NCI-H1048 (cell line): ENCODE measurements at places on chromosomes 1 and 21.

- DNase-seq, result no peak
These were observed 201.1 kb upstream of the C1orf87 start for GRCh38 chr1:60274422-60275290.

DNA sequence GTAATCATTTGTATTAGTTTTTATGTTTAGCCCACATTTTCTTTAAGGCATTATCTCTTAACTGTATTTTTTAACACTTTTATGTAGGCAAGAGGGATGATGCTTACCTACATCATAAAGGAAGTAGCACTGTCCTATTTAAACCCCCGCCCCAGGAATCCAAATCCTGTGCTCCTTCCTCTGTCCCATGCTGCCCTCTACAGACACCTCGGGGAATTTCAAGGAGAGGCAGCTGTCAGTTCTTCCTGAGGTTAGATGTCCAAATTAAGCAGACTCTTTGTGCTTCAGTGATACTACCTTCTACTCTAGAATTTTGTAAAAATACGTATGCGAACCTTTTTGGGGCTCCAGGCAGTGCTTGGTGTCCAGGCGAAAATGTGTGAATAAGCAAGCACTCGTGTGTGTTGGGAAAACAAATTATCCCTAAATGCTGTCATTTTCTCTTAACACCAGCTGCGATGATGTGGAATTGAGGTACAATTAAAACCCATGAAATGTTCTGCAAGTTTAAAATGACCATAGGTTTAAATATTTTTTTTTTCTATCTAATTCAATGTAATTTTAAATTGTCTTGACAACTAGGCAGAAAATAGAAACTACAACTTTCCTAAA lies 19.2 kb downstream of the CRCT1 start:
- peak; percentile 25 for DNase-seq

DNA sequence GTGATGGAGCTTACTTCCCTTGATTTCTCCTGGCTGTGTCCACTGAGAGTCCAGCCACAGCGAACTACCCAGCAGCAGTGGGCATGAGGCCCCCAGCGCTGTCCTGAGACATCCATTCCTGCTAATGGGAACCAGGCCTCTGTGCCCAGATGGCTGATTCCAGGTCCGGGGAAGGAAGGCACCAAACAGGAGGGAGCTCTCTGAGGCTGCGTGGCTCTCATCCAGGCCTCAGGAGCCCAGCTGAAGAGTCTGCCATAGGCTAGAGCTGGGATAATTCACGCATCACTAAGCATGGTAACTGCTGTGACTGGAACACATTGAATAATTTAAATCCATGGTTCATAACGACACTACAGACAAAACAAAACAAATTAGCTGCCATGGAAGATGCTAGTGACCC lies 24.7 kb upstream of the LRRC47 start:
- no peak for DNase-seq

DNA sequence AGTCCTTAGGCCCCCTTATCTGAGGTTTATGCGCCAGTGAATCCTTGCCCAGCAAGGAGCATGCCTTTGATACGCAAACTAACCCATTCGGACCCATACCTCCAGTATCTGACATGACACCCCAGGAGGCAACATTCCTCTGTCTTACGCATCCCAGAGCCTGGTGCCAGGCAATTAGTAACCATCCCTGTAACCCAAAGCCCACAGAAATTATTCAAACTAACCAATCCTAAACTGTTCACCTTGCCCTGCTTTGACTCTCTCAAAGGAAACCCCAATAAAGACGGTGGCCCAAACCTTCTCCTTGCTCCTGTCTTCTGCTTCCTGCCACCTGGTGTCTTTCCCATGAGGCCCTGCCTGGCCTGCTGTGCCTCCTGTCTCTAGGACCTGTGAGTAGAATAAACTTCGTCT lies 36.4 kb downstream of the ZNF496 start:
- no peak for DNase-seq

GRCh38 chr21:27734146-27734545 lies 767.3 kb upstream of the ADAMTS5 start:
- no peak for DNase-seq

- no peak for DNase-seq
These were observed 67.1 kb downstream of the BCAR3 start for GRCh38 chr1:93614541-93614940.

- no peak for DNase-seq
These were observed 969 bp upstream of the RIPK4 start for GRCh38 chr21:41767606-41768436.

DNA sequence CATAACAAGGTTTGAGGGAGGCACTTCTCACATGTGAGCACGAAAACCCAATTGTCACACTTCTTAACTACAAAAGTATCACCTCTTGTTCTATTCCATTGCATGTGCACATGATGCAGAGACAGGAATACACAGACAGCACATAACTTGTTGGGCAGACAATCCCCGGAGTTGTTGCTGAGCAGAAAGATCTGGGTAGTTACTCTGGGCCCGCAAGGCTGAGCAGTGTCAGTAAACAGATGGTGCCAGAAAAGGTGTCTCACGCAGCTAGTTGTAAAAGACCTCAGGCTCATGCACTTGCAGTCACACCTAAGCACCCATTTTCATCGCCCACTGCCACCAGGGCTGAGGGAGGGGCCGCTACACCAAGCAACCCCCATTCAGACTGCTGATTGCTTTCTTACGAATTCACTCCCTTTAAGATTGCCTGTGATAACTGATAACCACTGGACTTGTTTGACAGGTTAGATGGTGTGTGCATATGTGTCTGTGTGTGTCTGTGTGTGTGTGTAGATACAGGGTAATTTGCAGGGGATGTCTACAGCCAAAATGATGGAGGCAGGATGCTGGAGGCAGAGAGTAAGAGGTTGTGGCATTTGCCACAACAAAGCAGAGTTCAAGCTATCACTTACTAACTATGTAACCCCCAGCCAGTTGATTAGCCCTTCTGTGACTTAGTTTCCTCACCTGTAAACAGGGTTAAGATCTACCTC lies 4.2 kb downstream of the LGR6 start:
- DNase-seq, result no peak

- no peak for DNase-seq
These were observed 24.3 kb downstream of the ST6GALNAC3 start for GRCh38 chr1:76098845-76099244.

DNA sequence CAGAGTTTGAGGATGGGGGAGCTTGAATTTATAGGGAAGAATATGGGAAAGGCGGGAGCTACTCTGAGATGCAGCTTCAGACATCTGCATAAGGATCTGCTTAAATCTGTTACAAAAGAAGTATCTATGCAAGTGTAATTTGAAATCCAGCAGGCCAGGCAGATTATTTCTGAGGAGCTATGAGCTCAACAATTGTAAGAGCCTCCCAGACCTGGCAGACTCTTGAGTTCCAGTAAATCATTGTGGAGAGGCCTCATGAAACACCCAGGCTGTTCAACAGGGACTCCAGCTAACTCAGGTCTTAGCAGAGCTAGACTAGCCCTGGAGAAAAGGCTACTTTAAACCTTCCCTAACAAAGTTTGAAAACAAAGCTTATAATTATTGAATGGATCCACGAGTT lies 647.5 kb upstream of the CHRM3 start:
- DNase-seq, result no peak

GRCh38 chr1:93542398-93542797 lies 94.5 kb downstream of the FNBP1L start:
- DNase-seq, result no peak

DNA sequence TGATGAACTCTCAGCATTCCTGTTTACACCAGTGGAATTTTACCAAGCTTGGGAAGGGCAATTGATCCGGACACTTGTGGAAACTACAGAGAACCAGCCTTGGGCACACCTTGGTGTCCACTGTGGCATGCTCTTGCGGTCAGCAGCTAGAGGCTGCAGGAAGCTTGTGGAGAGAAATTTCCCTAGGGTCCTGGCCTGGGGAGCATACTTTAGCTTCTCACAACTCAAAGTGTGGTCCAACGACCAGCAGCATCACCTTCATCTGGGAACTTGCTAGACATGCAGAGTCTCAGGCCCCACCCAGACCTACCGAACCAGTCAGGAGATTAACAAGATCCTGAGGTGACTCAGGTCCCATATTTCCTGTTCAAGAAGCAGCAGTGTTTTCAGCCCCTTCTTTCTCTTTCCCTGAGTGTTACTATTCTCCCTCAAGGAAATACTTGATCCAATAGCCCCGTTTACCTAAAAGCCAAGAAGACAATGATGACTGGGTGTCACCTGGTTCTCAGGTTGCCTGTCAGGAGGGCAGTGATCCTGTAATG lies 55.7 kb upstream of the KCNE2 start:
- DNase-seq, result no peak

DNA sequence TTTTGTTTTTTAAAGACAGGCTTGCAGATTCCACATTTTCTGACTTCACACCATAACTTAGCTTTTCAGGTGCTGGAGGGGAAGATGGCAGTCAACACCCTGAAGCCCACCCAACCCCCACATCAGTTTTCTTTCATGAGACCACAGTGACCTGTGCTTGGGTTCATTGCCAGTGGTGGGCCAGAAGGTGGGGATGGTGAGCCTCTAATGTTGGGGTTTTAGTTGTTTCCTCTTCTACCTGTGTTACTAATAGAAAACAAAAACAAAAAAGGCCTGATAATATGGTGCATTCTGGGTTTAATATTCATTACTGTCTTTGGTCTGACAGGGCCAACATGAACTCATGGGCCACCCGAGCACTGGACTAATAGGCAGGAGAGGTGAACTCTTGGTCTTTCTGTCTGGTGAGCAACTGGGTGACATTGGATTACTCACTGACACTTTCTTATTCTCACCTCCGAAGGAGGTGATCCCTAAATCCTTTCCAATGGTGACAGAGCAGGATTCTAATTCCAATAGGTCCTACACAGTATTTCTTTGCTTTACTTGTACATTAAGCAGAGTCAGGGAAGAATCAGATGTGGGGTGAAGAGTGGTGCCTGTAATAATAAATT lies 132.8 kb downstream of the CLIC6 start:
- DNase-seq, result no peak

- no peak for DNase-seq
These were observed 10.5 kb upstream of the COP1 start for GRCh38 chr1:176217461-176218099.

GRCh38 chr1:56654126-56654923 lies 9.2 kb downstream of the PRKAA2 start:
- DNase-seq, result no peak

DNA sequence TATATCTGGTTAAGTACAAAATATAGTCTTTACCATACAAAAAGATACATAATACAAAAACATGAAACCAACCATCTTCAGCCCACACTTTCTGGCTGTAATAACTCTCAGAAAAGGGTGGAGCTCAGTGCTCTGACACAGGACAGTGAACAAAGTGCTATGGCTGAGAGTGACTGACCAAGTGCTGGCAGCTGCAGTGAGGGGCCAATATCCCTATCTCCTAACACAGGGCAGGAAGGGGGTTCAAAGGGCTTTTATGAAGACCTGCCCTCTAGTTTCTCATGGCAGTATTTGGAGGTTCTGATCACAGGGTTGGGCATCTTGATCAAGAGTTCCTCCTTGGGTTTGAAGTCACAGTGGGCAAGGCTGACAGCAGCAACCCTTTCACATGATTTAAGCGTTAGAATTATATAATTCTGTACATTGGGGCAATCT lies 3.9 kb downstream of the TXNIP start:
- no peak for DNase-seq

DNA sequence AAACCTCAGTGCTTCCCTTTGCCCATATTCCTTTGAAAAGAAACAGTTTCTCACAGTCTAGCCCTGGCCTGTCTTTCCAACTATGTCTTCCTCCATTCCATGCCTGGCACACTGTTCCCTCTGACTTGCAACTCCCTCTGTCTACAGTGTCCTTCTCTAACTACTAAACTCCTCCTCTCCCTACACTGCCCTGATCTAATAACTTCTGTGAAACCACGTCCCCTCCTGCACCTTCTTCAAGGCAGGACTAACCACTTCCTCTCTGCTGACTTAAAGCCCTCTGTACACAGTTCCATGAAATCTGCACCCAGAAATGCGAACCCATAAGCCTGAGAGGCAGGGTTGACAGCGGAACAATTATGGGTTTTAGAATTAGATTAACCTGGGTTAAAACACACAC lies 62.2 kb upstream of the ATP1B1 start:
- no peak for DNase-seq

DNA sequence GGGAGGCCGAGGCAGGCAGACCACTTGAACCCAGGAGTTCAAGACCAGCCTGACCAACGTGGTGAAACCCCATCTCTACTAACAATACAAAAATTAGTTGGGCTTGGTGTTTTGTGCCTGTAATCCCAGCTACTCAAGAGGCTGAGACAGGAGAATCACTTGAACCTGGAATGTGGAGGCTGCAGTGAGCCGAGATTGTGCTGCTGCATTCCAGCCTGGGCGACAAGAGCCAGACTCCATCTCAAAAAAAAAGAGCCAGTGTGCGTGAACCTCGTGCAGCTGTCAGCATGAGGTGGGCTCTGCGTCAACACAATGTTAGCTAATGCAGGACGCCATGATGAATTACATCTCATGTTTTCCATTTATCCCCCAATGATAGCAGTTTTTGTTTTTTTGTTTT lies 110.7 kb upstream of the SLC45A1 start:
- no peak for DNase-seq

DNA sequence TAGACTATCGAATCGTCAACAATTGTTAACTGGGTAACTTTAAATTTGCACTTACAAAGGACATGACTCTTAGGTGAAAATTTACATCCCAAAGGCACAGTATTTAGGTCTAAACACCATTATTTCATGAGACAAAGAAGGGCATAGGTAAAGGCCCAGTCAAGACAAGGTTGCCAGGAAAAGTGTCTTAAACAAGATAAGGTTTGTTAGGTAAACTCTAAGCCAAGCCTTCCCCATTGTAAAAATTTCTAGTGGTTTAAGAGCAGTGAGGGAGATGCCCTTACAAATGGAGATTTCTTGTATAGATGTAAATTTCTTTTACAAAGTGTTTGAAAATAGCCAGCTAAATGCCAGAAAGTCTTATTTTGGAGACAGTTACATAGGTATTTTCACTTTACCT lies 36.9 kb upstream of the FNBP1L start:
- no peak for DNase-seq

DNA sequence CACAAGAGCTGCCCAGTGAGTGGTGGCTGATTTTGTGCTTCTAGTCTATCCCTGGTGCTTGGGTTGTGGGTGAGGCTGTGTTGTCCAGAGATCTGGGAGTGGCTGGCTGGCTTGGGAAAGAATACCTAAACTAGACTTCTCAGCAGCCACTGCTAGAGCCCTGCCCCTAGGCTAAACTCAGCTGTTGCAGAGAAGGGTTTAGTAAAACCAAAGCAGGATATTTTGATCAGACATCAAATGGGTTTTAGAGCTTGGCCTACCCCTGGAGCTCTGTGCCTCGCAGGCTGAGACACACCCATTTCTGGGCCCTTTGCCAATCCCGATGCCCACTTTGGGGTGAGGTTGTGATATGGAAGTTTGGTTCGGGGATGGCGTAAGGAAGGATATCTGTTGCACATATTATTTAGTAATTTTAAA lies 88.5 kb downstream of the UCK2 start:
- no peak for DNase-seq

GRCh38 chr1:191290441-191290840 lies 812.8 kb upstream of the BRINP3 start:
- no peak for DNase-seq

- no peak for DNase-seq
These were observed 68.9 kb downstream of the C4BPA start for GRCh38 chr1:207172885-207173284.

DNA sequence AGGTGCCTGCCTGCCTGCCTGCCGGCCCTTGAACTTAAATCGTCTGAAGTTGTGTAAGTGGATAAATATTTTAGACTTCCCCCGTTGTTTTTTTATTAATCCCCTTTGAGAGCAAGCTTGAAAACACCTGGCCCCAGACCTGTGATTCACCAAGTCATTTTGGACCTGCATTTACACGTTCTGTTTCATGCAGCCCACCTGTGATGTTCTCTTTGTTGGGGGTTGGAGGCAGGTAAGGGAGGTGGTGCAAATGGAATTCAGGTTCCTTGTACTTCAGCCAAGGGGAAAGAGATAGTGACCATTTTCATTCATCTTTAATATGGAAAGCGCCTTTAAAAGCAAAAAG lies 1.2 kb downstream of the SLC37A1 start:
- DNase-seq, result no peak
